Astrocyte of the spinal cord (primary cell): ENCODE measurements at places on chromosomes 12 and 14.

GRCh38 chr12:27870939-27871338 is 90.9 kb upstream of the MANSC4 start:
- peak; percentile 79 for DNase-seq

- no peak for DNase-seq
Measured at GRCh38 chr12:82690006-82690405, 3.3 kb downstream of the TMTC2 start.

GRCh38 chr14:22200977-22201605 is 387.9 kb downstream of the DAD1 start:
- peak; percentile 67 for DNase-seq

- DNase-seq, result no peak
Measured at GRCh38 chr14:50339178-50339804, 27.2 kb downstream of the DMAC2L start.

DNA sequence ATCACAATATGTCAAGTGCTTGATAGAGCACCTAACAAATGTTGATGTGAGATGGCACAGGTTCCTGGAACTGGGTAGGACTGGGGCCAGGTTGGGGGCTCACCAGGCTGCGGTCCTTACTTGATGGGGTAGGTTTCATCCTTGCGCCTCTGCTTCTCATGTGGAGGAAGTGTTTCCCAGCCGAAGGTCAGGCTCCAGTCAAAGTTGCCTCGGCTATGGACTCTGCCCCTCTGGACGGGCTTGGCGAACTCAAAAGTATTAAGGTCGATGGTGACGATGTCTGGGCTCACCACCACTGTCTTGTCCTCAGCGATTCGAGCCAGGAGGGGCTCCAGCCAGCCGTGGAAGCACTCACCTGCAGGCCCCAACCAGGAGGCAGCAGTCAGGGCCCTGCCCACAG is 17.5 kb upstream of the CELA1 start:
- DNase-seq, result no peak

DNA sequence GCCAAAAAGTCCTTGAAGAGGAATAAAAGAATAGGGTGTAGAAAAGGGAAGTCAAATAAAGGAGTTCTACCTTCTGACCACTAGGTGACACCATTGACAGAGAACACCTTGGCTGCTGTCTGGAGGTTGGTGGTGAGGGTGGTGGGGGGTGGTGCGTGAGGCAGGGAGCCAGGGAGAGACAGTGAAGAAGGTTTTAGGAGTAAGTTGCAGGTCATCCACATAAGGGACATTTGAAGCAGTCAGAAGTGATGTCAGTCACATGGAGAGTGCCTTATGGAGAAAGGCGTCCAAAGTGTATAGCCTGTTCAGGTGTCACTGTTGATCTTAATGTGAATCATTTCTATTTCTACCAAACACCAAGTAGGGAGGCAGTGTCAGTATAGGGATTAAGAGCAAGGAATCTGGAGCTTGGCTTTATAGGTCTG is 279.3 kb upstream of the DDHD1 start:
- peak; percentile 46 for DNase-seq

GRCh38 chr12:10358131-10358530 is 31.7 kb downstream of the KLRK1 start:
- DNase-seq, result no peak

DNA sequence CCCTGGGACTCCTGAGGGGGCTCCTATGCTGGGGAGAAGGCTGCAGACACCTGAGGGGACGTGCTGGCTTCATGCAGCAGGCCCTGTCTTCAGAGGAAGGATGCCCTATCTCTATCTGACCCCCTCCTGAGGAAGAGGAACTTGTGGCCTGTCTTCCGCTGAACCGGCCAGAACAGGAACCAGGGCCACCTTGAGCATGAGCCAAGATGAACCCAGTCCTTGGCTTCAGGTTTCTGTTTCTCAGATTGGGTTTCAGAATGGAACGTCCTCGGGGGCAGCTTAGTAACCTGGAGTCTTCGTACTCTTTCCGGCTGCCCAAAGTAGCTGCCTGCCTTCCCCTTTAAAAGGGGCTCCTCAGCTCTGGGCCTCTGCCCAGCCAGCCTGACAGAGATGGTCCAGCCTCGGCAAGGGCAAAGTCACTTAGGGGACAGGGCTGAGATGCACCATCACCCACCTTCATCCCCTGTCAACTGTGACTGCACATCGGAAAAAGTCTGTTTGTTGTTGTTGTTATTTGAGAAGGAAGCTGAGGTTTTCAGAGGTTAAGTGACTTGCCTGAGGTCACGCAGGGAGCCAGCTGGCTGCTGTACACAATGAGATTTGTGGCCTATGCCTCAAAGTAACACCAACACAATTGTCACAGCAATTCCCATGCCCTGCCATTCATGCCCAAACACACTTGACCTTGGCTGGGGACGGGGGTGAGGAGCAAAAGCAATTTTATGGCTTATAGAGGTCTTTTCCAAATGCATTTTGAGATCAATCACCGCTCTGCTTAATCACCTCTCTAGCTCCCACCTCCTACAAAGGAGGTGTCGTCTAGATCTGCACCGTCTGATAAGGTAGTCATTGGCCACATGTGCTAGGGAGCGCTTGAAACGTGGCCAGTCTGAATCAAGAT is 13.4 kb downstream of the ASB2 start:
- DNase-seq, result no peak

- peak; percentile 32 for DNase-seq
Measured at GRCh38 chr14:65002586-65003210, 16.0 kb downstream of the FNTB start.

- no peak for DNase-seq
Measured at GRCh38 chr12:54341378-54342300, 16.7 kb downstream of the COPZ1 start.

DNA sequence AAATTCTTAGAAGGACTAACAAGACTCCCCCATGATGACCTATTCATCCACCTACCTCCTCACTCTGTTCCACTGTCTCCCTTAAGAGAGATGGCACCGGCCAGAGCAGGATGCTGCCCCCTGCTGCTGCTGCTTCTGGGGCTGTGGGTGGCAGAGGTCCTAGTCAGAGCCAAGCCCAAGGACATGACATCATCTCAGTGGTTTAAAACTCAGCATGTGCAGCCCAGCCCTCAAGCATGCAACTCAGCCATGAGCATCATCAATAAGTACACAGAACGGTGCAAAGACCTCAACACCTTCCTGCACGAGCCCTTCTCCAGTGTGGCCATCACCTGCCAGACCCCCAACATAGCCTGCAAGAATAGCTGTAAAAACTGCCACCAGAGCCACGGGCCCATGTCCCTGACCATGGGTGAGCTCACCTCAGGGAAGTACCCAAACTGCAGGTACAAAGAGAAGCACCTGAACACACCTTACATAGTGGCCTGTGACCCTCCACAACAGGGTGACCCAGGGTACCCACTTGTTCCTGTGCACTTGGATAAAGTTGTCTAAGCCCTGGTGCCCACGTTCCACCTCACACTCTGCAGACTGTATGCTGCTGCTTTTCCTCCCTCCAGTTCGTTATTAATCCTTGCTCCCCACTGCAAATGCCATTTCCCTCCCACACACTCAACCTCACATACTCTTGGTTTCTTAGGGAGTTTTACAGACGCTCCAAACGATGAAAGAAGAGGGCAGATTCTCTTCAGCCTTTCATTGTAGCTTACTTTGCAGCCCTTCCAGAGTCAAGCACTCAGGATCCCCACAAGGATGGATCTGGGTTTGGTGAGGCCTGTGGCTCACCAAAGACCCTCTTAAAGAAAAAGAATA is at the start of gene RNASE8:
Gene RNASE8, plus strand, starts transcription at position 20 of the 873 bp plus-strand sequence. Its CDS starts 71 bp downstream, at position 91.
- no peak for DNase-seq

- no peak for DNase-seq
Measured at GRCh38 chr12:119807380-119807779, 69.7 kb downstream of the CIT start.

- peak; percentile 11 for DNase-seq
Measured at GRCh38 chr12:96810057-96810456, 97.0 kb upstream of the NEDD1 start.

DNA sequence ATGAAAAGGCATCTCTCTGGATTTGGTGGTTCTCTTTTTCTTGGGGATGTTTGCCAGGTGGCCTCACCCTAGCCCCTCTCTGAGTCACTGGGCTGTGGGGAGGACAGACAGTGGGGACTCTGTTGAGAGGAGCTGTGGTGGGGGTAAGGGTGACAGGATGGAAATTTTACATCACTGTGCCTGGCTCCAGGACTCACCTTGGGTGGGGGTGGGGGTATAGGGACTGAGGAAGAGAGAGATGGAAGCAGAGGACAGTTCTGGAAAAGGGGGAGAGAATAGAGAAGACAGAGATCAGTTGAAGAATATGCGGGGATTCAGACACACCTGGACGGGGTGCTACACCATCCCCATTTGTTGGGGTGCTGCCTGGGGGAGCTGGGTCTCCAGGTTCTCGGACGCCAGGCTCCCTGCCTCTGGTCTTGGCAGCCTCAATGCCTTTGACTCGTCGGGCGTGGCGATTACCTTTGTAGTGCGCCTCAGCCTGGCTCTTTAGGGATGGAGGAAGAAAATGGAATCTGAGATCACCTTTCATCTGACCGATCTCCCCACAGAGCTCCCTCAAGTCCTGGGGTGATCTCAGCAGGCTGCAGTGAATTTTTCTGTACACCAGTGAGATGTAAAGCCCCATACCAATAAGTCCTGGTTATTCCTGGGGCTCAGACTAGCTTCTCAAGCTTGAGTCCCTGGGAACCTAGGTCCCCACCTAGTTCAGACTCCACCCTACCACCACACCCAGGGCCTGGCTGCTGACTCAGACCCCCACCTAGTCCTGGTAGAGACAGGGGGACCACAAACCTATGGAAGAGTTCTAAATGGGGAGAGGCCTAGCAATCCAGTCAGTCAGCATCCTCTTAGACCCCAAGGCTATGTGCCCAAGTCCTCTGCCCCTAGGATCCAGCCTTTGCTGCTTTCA is 9.6 kb upstream of the GPR84 start:
- no peak for DNase-seq

- DNase-seq, result no peak
Measured at GRCh38 chr12:10567813-10568212, 45.6 kb downstream of the MAGOHB start.

DNA sequence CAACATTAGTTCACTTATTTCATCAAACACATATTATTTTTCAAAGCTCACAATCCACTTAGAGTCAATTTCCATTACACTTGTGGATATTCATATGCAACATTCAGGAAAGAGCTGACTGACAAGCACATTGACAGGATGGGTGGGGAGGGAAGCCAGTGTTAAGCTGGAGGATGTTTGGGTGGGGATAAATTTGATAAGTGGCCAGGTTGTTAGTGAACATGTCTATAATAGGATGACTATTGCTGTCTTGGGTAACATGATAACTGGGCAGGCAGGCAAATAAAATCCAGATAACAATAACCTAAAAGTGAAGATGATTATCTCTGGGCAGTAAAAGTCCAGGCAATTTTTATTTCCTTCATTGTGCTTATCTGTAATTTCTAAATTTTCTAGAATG is 73.8 kb upstream of the OSBPL8 start:
- DNase-seq, result no peak

GRCh38 chr14:27234331-27234730 is 636.5 kb upstream of the NOVA1 start:
- no peak for DNase-seq

DNA sequence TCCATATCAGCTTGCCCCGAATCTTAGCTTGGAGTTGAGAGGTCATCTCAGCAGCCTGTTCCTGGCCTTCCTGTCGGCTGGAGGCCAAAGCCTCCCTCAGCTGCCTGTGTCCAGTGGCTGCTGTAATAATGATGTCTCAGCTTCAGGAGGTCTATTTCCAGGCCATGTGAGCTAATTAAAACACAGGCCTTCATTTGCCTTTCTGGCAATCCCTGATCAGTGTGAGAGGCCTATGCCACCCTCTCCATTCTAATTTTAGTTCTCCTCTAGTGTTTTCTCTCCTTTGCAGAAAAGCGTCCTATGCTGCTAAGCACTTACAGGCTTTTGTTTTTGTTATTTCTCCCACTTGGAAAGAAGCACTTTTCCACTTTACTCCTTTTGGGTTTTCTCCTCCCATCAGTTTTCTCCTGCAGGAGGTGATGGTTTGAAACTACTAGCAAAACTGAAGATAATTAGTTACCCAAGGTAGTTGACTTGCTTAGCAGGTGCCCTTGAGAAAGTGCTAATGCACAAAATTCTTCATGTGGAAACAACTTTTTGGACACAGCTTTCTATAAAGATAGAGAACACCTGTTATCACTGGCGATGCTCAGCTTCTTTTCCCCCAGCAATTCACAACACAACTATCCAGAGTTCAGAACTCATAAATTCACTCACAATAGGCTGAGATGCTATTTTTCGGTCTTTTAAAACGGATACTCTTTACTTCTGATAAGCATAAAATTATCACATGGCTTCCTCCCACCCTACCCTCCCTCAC is 255.3 kb upstream of the GARIN6 start:
- no peak for DNase-seq

GRCh38 chr12:98793121-98793520 is 148.0 kb downstream of the APAF1 start:
- peak; percentile 1 for DNase-seq

GRCh38 chr12:108933949-108934348 is 54.1 kb downstream of the DAO start:
- no peak for DNase-seq

- DNase-seq, result no peak
Measured at GRCh38 chr12:29700761-29701481, 82.8 kb downstream of the TMTC1 start.

DNA sequence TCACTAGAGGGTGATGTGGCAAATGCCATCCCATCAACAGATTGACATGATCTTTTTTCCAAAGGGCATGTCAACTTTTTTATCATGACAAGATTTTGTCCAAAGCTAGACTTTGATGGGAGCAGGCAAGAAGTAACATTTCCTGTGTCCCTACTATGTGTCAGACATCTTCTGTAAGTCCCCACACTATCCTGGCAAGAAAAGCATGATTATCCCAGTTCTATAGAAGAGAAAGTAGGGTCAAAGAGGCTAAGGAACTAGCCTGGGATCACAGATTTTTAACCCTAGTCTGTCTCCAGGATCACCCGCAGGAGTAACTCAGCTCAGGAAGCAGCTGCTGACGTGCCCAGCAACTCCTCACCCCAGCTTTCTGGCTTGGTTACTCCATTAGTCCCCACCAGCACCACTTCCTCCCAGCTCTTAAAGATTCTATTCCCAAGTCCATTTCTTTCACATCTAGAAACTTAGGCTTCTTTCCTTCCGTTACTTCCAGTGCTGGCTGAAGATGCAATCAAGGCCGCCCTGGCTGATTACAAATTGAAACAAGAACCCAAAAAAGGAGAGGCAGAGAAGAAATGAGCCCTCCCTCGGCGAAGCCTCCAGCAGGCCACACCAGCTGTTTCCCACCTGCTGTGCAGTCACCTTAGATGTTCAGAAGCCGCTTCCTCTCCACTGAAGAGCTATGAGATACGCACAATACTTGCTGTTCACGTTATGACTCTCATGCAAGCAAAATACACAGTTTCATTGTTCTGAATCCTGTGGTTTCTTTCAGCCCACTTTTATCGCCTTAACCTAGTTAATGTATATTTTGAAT is 6.2 kb downstream of the ISCU start:
- DNase-seq, result no peak
